ENCODE measurements at places on chromosomes 6 and 20. TPM values are rescaled to one million over a fixed set of nuclear protein-coding genes. Genes with fewer than 3 reads are reported as not detected.

GRCh38 chr20:40010483-40010882 is 678.6 kb downstream of the MAFB start:
- no peaks in the 10 kb centered on the region for H3K36me3 ChIP-seq
- no peaks in the 10 kb centered on the region for H3K27me3 ChIP-seq
- H3K4me1 ChIP-seq = peaks cover 15% of the 10 kb centered on the region
- DNase-seq = peak; percentile 25

DNA sequence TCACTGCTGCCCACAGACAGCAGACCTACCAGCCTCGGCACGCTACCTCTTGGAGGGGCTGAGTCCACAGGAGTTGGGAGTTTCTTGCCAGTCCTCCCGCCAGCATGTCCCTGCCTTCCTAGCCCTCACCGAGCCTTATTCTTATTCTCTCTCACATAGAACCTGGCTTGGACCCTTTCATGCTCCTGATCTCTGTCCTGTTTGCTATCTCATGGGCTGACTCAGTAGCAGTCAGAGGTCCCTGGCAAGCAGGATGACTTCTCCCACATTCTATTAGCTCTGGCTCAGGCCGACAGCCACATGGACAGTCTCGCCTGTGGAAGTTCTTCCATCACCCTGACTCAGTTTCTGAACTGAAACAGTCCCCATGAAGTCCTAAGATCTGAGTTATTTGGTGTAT is 313.2 kb upstream of the RNF24 start:
- H3K4me3 ChIP-seq = no peak overlapping the region
- H3K27me3 ChIP-seq = no peaks in the 10 kb centered on the region
- no peaks in the 10 kb centered on the region for H3K36me3 ChIP-seq
- no peak overlapping the region for H3K27ac ChIP-seq
- H3K4me1 ChIP-seq = peaks cover 9% of the 10 kb centered on the region

DNA sequence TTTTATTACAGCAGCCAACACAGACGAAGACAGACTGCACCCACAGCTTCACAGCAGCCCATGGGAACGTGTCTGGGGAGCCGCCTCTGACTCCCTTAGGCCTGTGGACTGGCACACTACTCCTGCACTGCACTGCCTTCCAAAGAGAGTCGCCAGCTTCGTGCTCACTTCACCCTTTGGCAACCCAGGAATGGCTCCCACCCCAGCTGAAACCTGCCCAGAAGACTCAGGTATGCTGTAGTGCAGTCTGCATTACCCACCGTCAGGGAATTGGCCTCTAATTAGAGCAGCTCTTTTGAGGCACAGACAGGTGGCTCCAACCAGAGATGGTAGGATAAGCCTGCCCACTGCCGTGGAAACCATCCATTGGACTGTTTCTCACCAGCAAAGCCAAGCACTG is 39.9 kb upstream of the FRMD1 start:
- no peaks in the 10 kb centered on the region for H3K36me3 ChIP-seq
- peaks cover under 1% of the 10 kb centered on the region for H3K27me3 ChIP-seq
- no peak overlapping the region for H3K27ac ChIP-seq
- no peaks in the 10 kb centered on the region for H3K4me1 ChIP-seq
- no peak overlapping the region for H3K4me3 ChIP-seq

DNA sequence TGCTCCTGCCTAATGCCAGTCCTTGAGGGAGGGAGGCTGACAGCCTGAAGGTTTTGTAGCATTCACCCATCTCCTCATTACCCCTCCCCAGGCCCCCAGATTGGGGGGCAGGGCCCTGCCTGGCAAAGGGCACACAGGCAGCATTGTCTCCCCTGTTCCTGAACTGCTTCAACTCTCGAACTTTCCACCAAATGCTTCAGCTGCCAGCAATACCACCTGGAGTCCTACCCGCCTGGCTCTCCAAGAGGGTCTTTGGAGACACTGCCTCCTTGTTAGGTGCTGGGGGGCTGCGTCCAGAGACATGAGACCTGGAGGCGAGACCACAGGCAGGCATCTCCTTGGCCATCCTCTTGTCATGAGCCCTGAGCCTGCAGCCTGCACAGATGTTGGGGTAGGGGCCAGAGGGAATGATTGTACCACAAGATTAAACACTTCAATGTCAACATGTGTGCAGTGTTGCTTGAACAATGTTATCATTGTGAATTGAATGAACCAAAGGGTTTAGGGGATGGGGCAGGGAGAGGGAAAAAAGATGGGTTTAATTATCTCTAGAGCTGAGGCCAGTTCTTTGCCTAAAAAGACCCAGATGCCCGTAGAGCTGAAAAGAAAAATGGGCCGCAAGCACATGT is 25.0 kb downstream of the BMP7 start:
- peaks cover 44% of the 10 kb centered on the region for H3K27me3 ChIP-seq
- no peak overlapping the region for H3K4me3 ChIP-seq
- no peak for DNase-seq
- H3K27ac ChIP-seq = no peak overlapping the region
- no peaks in the 10 kb centered on the region for H3K4me1 ChIP-seq

Gene MUC21
- total RNA-seq = not detected

GRCh38 chr6:23728707-23729106 is 397.3 kb upstream of the NRSN1 start:
- H3K27ac ChIP-seq = no peak overlapping the region
- H3K4me1 ChIP-seq = no peaks in the 10 kb centered on the region
- H3K4me3 ChIP-seq = no peak overlapping the region
- no peaks in the 10 kb centered on the region for H3K36me3 ChIP-seq
- no peaks in the 10 kb centered on the region for H3K27me3 ChIP-seq

GRCh38 chr20:62540504-62540903 is 64.7 kb upstream of the GATA5 start:
- H3K27me3 ChIP-seq = peaks cover 39% of the 10 kb centered on the region
- no peak for DNase-seq
- H3K4me1 ChIP-seq = no peaks in the 10 kb centered on the region

DNA sequence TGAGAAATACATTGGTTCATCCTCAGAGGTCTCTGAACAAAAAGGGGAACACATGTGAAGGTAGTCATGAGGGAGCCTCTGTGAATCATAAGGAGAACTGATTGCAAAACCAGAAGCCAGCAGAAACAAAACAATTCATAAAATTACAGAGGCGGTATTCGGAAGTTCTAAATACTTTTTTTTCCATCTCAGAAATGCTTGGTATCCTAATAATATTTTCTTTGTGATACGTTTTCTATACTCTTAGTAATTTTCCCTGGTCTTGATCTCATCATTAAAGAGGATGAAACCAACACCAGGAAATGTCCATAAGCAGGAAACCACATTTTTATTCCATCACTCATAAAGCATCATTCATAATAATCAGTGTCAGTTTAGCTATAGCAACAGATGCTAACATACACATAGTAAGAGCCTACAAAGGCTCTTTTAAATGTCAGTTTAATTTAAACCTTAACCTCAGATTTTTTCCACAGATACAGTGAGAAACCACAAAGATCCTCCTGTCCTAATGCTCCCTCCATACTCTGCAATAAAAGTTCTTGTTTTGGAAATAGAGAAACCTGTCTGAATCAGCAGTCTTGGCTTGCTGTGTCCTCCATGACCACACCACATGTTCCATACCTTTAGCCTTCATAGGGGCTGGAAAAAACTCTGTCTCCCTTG is 29.2 kb downstream of the SGK1 start:
- H3K27me3 ChIP-seq = no peaks in the 10 kb centered on the region
- H3K27ac ChIP-seq = peak overlapping the region; percentile 84
- peaks cover 23% of the 10 kb centered on the region for H3K4me1 ChIP-seq
- no peaks in the 10 kb centered on the region for H3K36me3 ChIP-seq
- peak; percentile 93 for DNase-seq

Gene SLPI
- 1.7 TPM for total RNA-seq
